Activated effector memory CD4-positive, alpha-beta T cell treated with Interleukin-2 at 50 U/mL for 16 hours (primary cell): ENCODE measurements at places on chromosomes 11 and 22.

DNA sequence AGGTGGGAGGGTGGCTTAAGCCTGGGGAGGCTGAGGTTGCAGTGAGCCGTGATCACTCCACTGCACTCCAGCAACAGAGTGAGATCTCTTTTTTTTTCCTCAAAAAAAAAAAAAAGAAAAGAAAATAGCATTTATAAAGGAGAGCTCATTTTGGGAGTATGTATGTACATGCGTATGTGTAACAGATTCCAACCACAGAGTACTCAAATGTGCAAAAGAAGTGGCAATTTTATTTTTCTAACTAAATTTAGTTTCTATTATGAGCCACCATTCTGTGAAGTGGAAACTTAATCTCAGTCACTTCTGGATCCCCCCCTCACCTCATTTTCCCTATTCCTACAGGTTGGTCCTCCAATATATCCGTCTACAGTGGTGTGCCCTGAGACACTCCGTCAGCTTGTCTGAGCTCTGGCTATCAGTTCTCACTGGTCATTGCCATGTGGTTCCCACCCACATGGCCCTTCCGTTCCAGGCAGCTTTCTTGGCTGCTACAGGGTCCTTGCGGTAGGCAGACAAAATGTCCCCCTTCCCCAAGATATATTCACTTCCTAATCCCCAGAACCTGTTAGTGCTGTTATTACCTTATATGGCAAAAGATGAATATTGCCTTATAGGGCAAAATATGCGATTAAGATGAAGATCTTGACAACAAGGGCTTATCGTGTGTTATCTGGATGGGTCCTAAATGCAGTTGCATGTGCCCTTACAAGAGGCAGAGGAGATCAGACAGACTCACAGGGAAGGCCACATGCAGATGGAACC lies 35.8 kb upstream of the TSKU start:
- no peak for DNase-seq

DNA sequence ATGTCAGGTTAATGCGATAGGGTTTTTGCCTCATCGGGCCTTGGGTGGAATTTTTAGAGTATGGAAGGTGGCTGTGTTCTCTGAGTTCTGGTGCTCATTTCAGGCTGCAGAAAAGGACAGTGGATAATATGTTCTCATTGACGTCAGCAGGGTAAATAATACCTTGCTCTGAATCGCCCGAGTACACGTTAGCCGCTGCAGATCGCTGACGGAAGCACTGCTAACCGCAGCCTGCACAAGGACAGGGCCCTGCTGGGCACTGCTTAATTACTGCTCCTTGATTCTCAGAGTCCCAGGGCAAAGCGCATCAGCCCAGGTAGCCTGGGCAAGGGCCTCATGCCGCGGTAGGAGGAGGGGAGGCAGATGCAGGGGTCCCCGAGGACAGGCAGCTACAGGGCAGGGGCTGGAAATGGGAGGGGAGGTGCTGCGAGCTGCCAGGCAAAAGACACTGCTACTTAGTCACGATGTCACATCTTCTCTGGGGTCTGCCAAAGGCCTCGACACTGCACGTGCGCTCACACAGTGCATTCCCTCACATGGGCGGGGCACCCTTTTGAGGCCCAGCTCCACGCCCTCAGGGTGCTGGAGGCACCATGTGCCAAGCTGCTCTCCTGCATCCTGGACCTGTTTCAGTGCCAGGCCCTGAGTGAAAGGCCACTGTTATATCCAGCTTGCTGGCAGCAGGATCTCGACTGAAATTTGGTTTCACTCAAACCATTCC lies 35.2 kb downstream of the PPP2R1B start:
- no peak for DNase-seq

DNA sequence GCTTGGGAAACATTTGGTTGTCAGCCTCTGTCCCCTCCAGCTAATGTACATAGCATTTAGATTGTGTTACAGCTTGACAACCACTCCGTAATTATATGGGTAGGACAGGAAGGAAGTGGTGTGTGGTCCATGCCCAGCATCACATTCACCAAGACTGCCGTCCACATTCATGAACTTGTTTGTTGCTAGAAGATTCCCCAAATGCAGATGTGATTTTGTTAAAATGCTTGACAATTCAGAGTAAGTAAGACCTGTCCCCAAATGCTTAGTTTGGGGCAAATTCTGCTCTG lies 1482.7 kb downstream of the TBC1D22A start:
- DNase-seq, result no peak

DNA sequence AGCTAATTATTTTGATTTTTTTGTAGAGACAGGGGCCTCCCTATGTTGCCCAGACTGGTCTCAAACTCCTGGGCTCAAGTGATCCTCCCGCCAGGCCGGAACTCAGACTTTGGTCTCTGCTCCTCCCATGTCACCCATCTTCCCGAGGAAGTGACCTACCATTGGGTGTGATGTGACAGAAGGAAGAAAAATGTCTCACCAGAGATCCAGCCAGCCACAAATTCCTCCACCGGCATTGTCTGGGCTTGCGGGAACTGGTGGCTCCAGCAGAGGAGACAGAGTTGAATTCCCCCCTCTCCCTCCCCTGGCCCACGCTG lies 772 bp downstream of the SLC25A45 start:
- no peak for DNase-seq

- DNase-seq, result no peak
These were observed 33.8 kb downstream of the AMOTL1 start for GRCh38 chr11:94801866-94802460.

- no peak for DNase-seq
These were observed 118.5 kb downstream of the APOL5 start for GRCh38 chr22:35835998-35836691.

DNA sequence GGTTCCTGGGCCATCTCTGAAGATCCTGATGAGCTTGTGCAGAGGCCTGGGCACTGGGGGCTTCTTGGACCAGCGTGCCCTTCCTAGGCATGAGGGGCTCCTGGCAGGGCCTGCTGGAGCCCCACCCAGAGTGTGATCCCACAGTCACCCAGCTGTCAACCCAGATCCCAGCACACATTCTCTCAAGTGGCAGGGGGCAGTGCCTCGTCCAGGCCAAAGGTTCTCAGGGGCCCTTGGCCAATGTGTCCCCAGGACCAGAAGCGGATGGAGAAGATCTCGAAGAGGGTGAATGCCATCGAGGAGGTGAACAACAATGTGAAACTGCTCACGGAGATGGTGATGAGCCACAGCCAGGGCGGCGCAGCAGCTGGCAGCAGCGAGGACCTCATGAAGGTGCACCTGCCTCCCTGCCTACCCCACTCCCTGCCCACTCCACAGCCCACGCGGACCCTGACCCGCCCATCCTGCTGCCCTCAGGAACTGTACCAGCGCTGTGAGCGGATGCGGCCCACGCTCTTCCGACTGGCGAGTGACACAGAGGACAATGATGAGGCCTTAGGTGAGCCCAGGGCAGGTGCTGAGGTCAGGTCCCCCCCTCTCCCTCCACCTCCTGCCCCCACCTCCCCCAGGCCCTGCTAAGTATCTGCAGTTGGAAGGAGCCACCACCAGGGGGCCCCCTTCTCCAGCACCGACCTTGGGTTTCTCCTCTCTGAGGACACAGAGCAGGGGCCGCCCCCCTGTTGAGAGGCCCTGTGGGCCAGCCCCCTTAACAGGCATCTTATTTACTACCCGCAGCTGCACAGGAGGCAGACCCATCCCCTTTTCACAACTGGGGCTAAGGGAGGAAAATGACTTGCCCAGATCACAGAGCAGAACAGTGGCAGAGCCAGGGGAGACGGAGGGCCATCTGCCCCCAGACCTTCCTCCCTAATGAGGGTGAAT lies 14.7 kb downstream of the GGA1 start:
- DNase-seq, result peak; percentile 63

DNA sequence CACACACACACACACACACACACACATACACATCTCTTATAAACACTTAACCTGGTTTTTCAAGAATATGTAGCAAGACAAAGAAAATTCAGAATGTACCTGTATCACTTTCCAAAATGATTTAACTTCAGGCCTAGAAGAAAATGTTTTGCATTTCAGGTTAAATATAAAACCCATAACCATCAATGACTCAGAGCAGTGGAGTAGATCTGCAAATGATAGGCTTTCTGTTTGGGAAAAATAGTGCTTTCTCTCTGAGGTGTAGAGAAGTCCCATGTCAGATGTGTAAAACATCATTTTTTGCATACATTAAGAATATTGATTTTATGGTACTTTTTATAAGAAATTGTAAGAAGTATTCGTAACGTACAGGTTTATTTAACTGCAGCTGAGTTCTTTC lies 116.9 kb downstream of the STK33 start:
- DNase-seq, result no peak

- no peak for DNase-seq
These were observed 12.7 kb downstream of the TOM1 start for GRCh38 chr22:35312198-35313059.

- DNase-seq, result peak; percentile 24
These were observed 33.0 kb upstream of the P2RY2 start for GRCh38 chr11:73184953-73185671.
